ENCODE measurements at places on chromosomes 5 and 9.
A peak's percentile ranks its signal among the peaks of the same experiment; 100 is the strongest.

GRCh38 chr9:134651226-134651905 is 9.8 kb downstream of the COL5A1 start:
- H3K27me3 ChIP-seq: peaks cover 10% of the 10 kb centered on the region
- H3K27ac ChIP-seq: no peak overlapping the region
- H3K4me3 ChIP-seq: no peak overlapping the region
- H3K36me3 ChIP-seq: no peaks in the 10 kb centered on the region

GRCh38 chr5:13207112-13207511 is 737.4 kb downstream of the DNAH5 start:
- H3K27me3 ChIP-seq: no peaks in the 10 kb centered on the region
- no peak overlapping the region for H3K27ac ChIP-seq
- DNase-seq: no peak
- H3K4me1 ChIP-seq: no peaks in the 10 kb centered on the region

GRCh38 chr5:20369518-20369885 is 381.5 kb upstream of the CDH18 start:
- no peaks in the 10 kb centered on the region for H3K27me3 ChIP-seq
- no peak overlapping the region for H3K4me3 ChIP-seq
- no peaks in the 10 kb centered on the region for H3K4me1 ChIP-seq
- no peak for DNase-seq
- H3K27ac ChIP-seq: no peak overlapping the region

DNA sequence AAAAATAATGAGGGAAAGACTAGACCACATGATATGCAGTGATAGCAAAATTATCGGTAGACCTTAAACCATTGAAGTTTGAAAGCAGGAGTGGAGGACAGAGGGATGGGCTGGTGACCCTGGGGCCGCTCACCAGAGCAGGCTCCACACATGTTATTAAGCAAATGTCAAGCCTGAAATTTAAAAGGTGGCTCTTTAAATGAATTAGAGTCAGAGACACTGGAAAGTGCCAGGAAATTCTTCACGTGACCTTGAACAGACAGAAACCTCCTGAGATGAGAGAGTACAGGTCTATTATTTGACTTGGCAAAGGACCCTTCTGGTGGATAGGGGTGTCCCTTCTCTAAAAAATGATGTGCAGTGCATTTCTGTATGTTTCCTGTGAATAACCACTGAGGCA is 111.0 kb upstream of the CPEB4 start:
- no peaks in the 10 kb centered on the region for H3K36me3 ChIP-seq
- no peak overlapping the region for H3K4me3 ChIP-seq
- no peak overlapping the region for H3K27ac ChIP-seq
- no peak for DNase-seq
- peaks cover 15% of the 10 kb centered on the region for H3K4me1 ChIP-seq

DNA sequence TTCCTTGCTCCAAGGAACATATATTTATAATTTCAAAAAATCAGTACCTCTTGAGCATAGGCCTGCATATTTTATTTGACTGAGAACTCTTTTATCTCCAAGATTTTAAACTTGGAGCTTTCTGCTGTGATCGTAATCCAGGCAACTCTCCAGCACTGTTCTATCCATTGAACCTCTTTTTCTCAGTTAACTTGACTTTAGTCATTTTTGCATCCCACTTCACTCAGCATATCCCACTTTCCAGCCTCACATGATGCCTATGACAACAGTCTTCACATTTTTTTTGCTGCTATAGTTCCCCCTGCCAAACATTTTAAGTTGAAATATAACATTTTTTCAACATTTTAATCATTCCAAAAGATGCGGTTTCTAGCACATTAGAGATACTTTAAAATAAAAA is 9.1 kb upstream of the PSIP1 start:
- no peak overlapping the region for H3K27ac ChIP-seq
- no peaks in the 10 kb centered on the region for H3K27me3 ChIP-seq
- no peak overlapping the region for H3K4me3 ChIP-seq
- no peaks in the 10 kb centered on the region for H3K4me1 ChIP-seq
- H3K36me3 ChIP-seq: no peaks in the 10 kb centered on the region

- no peaks in the 10 kb centered on the region for H3K4me1 ChIP-seq
- H3K27ac ChIP-seq: no peak overlapping the region
- no peaks in the 10 kb centered on the region for H3K27me3 ChIP-seq
Measured at GRCh38 chr9:34512131-34513078, 10.4 kb downstream of the ENHO start.

GRCh38 chr5:111869681-111870080 is 112.7 kb upstream of the NREP start:
- H3K4me1 ChIP-seq: no peaks in the 10 kb centered on the region
- DNase-seq: no peak
- no peaks in the 10 kb centered on the region for H3K36me3 ChIP-seq
- no peak overlapping the region for H3K4me3 ChIP-seq

GRCh38 chr5:173123416-173123815 is 20.9 kb upstream of the BNIP1 start:
- no peak overlapping the region for H3K27ac ChIP-seq
- H3K4me1 ChIP-seq: no peaks in the 10 kb centered on the region
- no peaks in the 10 kb centered on the region for H3K27me3 ChIP-seq

DNA sequence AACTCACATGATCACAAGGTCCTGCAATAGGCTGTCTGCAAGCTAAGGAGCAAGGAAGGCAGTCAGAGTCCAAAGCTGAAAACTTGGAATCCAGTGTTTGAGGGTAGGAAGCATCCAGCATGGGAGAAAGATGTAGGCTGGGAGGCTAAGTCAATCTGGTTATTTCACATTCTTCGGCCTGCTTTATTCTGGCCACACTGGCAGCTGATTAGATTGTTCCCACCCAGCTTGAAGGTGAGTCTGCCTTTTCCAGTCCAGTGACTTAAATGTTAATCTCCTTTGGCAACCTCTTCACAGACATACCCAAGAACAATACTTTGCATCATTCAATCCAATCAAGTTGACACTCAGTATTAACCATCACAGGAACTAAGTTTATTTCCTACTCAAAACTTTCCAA is 453.4 kb downstream of the TLE4 start:
- no peaks in the 10 kb centered on the region for H3K4me1 ChIP-seq
- DNase-seq: no peak
- no peak overlapping the region for H3K4me3 ChIP-seq
- no peaks in the 10 kb centered on the region for H3K36me3 ChIP-seq

DNA sequence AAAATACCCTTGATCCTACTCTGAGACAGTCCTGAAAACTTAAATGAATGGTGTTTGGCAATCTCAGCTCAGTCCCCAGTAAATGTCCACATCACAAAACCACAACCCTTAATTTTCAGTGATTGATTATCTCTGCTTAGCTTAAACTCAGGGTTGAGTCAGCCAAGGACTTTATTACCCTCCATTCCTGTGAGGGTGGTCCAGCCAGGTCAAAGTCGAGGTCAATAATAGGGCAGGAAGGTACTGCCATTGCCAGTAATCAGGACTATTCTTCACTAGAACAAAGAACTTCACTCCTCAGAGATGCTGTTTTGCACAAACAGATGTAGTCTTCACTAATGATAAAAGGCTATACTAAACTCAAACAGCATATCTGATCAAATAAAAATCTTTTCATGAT is 499.4 kb downstream of the ISL1 start:
- H3K27me3 ChIP-seq: no peaks in the 10 kb centered on the region
- no peak overlapping the region for H3K4me3 ChIP-seq
- H3K27ac ChIP-seq: no peak overlapping the region
- no peaks in the 10 kb centered on the region for H3K36me3 ChIP-seq

GRCh38 chr9:79120533-79120932 is 451.2 kb upstream of the TLE4 start:
- no peaks in the 10 kb centered on the region for H3K36me3 ChIP-seq
- no peaks in the 10 kb centered on the region for H3K4me1 ChIP-seq
- H3K27ac ChIP-seq: no peak overlapping the region

DNA sequence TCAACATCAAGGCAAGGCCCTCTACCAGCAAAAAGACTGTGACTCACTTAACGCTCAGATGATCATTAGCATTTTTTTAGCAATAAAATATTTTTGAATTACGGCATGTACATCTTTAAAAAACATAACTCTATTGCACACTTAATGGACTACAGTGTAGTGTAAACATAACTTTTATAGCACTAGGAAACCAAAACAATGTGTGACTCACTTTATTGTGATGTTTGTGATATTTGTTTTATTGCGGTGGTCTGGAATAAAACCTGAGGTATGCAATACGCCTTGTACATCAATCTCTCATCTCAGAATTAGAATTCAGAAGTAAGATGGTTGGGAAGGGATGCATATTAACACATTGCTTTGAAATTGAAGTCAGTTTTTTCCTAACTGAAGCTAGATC is 106.9 kb upstream of the PTCH1 start:
- no peak for DNase-seq
- peaks cover 31% of the 10 kb centered on the region for H3K27me3 ChIP-seq
- no peaks in the 10 kb centered on the region for H3K36me3 ChIP-seq
- H3K27ac ChIP-seq: no peak overlapping the region
- no peak overlapping the region for H3K4me3 ChIP-seq

DNA sequence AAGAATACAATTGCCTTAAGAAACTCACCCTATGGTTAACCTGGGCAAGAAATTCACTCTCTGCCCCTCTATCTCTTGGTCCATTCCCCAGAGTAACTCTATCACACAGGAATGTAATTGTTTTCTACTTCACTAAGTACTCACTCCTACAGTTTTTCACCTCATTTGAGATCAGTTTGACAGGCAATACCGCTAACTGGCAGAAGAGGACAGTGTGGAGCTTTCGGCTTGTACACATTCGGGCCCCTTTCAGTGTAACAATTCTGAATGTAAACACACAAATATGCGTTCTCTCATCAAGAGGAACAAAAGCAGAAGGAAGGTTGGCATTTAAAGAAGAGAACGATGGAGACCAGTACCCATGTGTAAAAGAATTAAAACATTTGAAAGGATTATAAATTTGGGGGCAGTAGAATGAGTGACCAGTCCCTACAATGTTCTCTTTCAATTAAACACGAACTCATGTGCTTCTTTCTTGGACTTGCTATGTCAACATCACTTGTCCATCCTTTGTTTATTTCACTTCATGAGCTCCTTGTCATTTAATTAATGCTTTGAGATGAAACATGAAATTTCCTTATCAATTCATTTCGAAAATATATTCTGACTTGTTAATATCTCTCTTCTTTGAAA is 188.5 kb upstream of the GRAMD2B start:
- no peaks in the 10 kb centered on the region for H3K36me3 ChIP-seq
- H3K27me3 ChIP-seq: no peaks in the 10 kb centered on the region
- no peaks in the 10 kb centered on the region for H3K4me1 ChIP-seq
- no peak for DNase-seq

- no peak overlapping the region for H3K4me3 ChIP-seq
- no peaks in the 10 kb centered on the region for H3K36me3 ChIP-seq
- no peaks in the 10 kb centered on the region for H3K27me3 ChIP-seq
- no peaks in the 10 kb centered on the region for H3K4me1 ChIP-seq
Measured at GRCh38 chr9:104209387-104209786, 115.3 kb downstream of the SMC2 start.

GRCh38 chr5:127313847-127314473 is 23.4 kb downstream of the MEGF10 start:
- H3K4me3 ChIP-seq: no peak overlapping the region
- 0 out of 2 replicates have a peak, but pooled peaks cover 4% of the 10 kb centered on the region for H3K27me3 ChIP-seq
- peak; percentile 72 for DNase-seq
- no peaks in the 10 kb centered on the region for H3K4me1 ChIP-seq
- H3K27ac ChIP-seq: no peak overlapping the region

DNA sequence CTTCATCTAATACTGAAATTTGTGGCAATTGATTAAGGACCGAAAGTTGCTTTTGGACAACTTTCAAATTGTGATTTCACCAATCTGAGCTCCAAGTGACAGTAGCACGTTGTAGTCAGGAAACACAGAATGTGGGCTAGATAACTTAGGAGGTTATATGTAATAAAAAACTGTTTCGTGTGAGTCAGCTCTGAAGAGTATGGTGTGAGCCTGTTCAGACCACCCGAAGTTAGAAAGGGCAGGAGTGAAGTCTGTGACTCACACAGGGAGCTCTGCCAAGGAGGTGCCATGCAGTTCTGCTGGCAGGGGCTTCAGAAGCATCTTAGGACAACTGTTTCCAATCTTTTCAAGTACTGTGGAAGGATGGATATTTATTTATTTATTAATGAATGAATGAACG is 16.4 kb upstream of the ZBTB34 start:
- H3K27me3 ChIP-seq: no peaks in the 10 kb centered on the region
- H3K36me3 ChIP-seq: no peaks in the 10 kb centered on the region
- no peak overlapping the region for H3K4me3 ChIP-seq
- H3K27ac ChIP-seq: no peak overlapping the region
- H3K4me1 ChIP-seq: peaks cover 8% of the 10 kb centered on the region

- H3K36me3 ChIP-seq: no peaks in the 10 kb centered on the region
- no peak overlapping the region for H3K4me3 ChIP-seq
- DNase-seq: no peak
- no peak overlapping the region for H3K27ac ChIP-seq
- H3K4me1 ChIP-seq: no peaks in the 10 kb centered on the region
Measured at GRCh38 chr9:21764846-21765245, 37.6 kb upstream of the MTAP start.

- no peaks in the 10 kb centered on the region for H3K4me1 ChIP-seq
- no peaks in the 10 kb centered on the region for H3K27me3 ChIP-seq
- H3K36me3 ChIP-seq: no peaks in the 10 kb centered on the region
- H3K27ac ChIP-seq: no peak overlapping the region
Measured at GRCh38 chr9:20048437-20048836, 259.6 kb upstream of the SLC24A2 start.

DNA sequence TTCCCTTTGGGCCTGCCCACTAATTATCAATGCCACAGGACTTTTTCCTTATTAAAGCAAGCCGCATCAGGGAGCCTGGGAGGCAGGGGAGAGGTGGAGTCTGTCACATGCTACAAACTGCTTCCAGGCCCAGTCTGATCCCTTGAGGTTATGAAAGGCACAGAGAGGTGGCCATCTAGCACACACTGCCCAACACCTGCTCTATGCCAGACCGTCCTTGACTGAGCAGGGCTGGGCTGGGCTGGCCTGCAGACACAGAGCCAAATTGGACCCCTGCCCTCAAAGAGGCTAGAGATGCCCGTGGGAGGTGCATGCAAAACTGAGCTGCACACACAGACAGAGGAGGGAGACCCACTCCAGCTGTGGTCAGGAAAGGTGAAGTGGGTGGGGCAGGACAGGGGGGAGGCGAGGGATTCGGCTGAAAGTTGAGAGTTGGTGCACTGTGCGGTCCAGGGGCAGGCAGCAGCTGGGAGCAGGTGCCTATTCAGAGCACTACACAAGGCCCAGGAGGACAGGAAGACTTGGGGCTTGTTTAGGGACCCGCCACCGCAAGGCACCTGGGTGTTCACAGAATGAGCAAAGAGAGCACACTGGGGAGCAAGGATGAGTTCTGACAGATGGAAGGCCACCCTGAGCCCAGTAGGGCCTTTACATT is 36.4 kb upstream of the TCF7 start:
- no peak overlapping the region for H3K4me3 ChIP-seq
- DNase-seq: no peak
- H3K36me3 ChIP-seq: no peaks in the 10 kb centered on the region
- peaks cover 63% of the 10 kb centered on the region for H3K27me3 ChIP-seq
